Hair follicular keratinocyte (primary cell): ENCODE measurements at places on chromosomes 5 and 9. TPM values are rescaled to one million over a fixed set of nuclear protein-coding genes. Genes with fewer than 3 reads are reported as not detected.

Gene STOM
- total RNA-seq, result 87.2 and 99.7 TPM in 2 replicates

Gene GPR151
- total RNA-seq, result not detected in 2 replicates

Gene MEGF9
- 8.2 and 10.8 TPM in 2 replicates for total RNA-seq

Gene FRRS1L
- not detected in 2 replicates for total RNA-seq

Gene GNA14
- total RNA-seq, result not detected in 2 replicates

Gene PCDHGB5
- 3.3 and 5.9 TPM in 2 replicates for total RNA-seq

Gene KIAA0825
- 1.4 and 1.6 TPM in 2 replicates for total RNA-seq

Gene PKD2L2
- not detected in 2 replicates for total RNA-seq

Gene COL23A1
- total RNA-seq, result 0.16 TPM in 1 of 2 replicates, not detected in the other

Gene SPATA31C1
- total RNA-seq, result not detected in 2 replicates

Gene CTXN3
- total RNA-seq, result not detected in 2 replicates

Gene LCNL1
- total RNA-seq, result not detected in 2 replicates

Gene UNC13B
- total RNA-seq, result 12.0 and 15.3 TPM in 2 replicates

Gene SLC6A19
- not detected in 2 replicates for total RNA-seq

Gene AGXT2
- total RNA-seq, result not detected in 2 replicates

Gene TRIM36
- total RNA-seq, result 1.7 and 3.7 TPM in 2 replicates

Gene PCDHA1
- not detected in 2 replicates for total RNA-seq

Gene MRPS30
- 63.9 and 67.4 TPM in 2 replicates for total RNA-seq

Gene ZNF79
- total RNA-seq, result 4.1 and 5.6 TPM in 2 replicates

Gene CDH9
- total RNA-seq, result not detected in 2 replicates

Gene CYLC2
- not detected in 2 replicates for total RNA-seq

Gene OR1J2
- not detected in 2 replicates for total RNA-seq

Gene CHSY3
- 0.15 and 0.62 TPM in 2 replicates for total RNA-seq

Gene TRIM41
- total RNA-seq, result 14.0 and 14.2 TPM in 2 replicates

Gene PCDHAC1
- total RNA-seq, result 0.16 and 0.61 TPM in 2 replicates

Gene HAVCR1
- not detected in 2 replicates for total RNA-seq

Gene MINAR2
- total RNA-seq, result not detected in 2 replicates

Gene CNOT8
- total RNA-seq, result 42.7 and 51.1 TPM in 2 replicates

Gene CCNJL
- total RNA-seq, result 2.4 and 4.8 TPM in 2 replicates
